Dermis blood vessel endothelial cell (primary cell): ENCODE measurements at places on chromosomes 2 and 18. TPM values are rescaled to one million over a fixed set of nuclear protein-coding genes. Genes with fewer than 3 reads are reported as not detected.
A peak's percentile ranks its signal among the peaks of the same experiment; 100 is the strongest.

- no peak for DNase-seq
Observed at GRCh38 chr2:149585166-149585885, 2.2 kb downstream of the MMADHC start.

DNA sequence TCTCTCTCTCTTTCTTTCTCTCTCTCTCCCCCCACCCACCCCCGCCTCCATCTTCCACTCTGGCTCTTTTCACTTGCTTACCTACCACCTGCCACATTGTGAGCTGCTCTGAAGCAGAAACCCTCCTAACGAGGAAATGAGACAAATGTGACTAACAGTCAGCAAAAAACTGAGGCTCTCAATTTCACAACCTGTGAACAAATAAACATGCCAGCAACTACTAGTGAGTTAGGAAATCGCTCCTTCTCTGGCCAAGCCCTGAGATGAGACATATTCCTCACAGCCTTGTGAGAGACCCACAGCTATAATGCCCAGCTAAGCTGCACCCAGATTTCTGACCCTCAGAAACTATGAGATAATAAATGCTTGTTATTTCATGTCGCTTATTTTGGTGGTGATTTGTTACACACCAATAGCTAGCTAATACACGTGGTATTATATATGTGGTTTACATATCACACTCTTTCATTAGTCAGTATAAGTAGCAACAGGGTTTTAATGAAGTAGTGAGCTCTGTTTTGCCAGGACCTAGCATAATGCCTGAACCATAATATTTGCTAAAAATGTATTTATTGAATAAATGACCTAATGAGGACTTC is 8.4 kb upstream of the ZNF521 start:
- DNase-seq = no peak

DNA sequence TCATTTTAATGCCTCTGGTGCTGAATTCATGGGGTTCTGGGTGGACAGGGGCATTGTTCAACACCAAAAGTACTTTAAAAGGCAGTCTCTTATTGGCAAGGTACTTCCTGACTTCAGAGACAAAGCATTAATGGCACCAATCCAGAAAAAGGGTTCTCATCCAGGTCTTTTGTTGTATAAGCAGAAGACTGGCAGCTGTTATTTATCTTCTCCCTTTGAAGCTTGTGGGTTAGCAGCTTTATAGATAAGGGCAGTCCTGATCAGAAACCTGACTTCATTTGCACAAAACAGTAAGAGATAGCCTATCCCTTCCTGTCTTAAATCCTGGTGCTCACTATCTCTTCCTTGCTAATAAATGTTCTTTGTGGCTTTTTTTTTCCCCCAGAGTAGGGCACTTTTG is 68.8 kb downstream of the VPS54 start:
- DNase-seq = peak; percentile 24

DNA sequence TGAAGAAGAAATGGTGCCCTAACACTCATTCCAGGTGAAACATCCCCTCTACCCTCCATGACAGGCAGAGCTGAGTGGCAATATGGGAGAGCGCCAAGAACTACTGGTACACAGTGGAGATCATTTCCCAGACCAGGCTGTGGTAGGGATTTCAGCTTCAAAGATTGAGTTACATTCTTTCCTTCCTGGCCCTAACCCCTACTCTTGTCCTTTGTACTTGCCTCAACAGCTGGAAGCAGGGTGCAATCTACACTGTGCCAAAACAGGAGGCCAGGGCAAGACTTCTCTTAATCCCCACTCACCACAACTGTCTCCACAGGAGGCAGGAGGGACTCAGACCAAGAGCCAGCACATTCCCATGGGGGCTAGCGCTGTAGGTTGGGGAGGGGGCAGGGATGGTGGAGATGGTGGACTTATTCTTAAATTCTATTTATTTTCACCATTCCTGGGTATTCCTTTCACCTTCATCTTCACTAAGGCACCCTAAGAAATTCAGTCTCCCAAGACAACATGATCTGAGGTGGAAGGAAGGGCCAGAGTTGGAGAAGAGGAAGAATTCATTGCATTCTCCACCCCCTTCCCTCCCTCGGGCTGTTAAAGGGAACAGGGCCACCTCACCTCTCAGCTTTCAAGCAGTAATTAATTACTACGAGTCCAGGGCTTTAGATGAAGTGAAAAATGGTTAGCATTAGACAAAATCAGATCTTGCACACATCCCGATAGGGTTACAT is 65.9 kb downstream of the AAK1 start:
- DNase-seq = no peak

DNA sequence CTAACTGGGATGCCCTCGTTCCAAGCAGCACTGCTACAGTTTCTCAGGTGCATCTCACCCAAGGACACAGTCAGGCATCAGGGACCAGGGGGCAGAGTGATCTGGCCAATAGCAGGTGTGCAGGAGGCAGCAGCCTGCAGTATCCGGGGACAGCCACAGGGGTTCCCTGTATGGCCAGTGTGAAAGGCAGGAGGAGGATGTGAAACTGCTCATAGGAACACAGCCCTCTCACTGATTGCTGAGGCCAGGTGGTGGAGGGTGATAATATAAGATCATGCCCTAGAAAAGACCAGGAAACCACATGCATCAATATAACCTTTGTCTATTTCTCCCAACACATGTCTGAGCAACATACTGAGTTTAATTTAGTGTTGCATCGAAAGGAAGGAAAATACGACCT is 112.7 kb upstream of the TACR1 start:
- no peak for DNase-seq

- DNase-seq = no peak
Observed at GRCh38 chr18:35167332-35167731, 73.5 kb upstream of the ZNF397 start.

GRCh38 chr18:74944676-74945075 is 264.3 kb downstream of the PTGR3 start:
- DNase-seq = no peak

DNA sequence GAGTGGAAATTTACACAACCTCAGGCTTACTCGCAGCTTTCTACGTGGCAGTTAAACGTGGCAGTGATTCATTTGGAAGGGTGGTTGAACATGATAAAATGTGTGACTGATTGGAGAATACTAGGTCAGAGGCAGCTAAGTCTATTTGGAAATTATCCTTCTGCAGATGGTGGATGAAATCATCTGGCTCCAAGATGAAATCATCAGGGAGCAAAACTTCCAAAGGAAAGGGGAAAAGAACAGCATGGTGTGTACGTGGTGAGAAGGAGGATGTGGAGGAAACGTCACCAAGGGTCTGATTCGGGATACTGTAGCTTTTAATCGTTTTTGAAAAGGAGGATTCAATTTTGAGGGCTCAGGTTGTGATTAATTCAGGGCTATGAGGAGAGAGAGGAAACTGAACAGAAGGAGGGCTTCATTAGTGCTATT is 47.9 kb downstream of the COL3A1 start:
- no peak for DNase-seq

GRCh38 chr2:222311978-222312738 is 13.4 kb upstream of the PAX3 start:
- DNase-seq = no peak

The VWC2L gene
- not detected in 2 replicates for total RNA-seq

The PKP4 gene
- total RNA-seq = 63.7 and 98.2 TPM in 2 replicates

The C2orf15 gene
- total RNA-seq = 0.37 TPM in 1 of 2 replicates, not detected in the other

The INHBB gene
- total RNA-seq = 8.5 and 11.8 TPM in 2 replicates

The FAM161A gene
- 1.0 and 2.0 TPM in 2 replicates for total RNA-seq

The FOXI3 gene
- not detected in 2 replicates for total RNA-seq
